NCI-H146 (cell line): ENCODE measurements at places on chromosomes 5 and 9.
A peak's percentile ranks its signal among the peaks of the same experiment; 100 is the strongest.

GRCh38 chr5:30183795-30184194 is 1009.7 kb upstream of the CDH6 start:
- no peak for DNase-seq

DNA sequence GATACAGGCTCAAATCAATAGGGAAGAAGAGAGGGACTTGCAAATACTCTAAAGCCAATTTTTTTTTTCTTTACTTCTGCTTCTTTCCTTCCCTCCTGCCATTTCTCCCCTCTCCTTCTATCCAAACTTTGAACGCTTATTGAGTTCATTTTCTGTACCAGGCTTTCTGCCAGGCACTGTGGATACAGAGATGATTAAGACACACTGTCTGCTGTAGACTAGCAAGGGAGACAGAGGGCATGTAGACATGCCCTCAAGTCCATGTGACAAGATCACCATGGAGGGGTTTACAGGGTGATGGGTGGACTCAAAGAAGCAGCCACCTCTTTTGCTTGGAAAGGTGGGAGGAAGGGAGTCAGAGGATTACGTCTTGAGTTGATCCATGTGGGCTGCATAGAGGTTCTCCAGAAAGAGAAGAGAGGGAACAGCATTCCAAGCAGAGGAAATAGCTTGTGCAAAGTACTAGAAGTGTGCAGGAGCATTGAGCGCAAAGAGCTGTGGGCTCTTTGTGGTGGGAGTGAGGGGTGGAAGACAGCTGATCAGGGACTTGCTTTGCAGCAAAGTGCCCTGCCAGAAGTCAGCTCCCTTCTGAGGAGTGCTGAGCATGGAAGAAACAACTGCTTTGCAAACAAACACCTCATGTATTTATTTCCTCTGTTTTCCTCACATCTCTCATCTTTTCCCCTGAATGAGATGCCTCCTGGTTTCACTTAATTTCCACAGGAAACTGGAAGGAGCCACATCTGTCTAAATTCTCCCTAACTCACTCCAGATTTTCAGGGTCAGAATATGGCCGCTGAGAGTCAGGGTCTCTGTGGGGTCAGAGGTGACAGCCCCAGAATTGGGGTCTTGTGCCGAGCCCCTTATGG is 64.4 kb upstream of the COL15A1 start:
- DNase-seq: no peak

GRCh38 chr5:122099060-122099790 is 21.2 kb upstream of the LOX start:
- DNase-seq: no peak

GRCh38 chr5:7742241-7742656 is 108.7 kb downstream of the CFAP90 start:
- DNase-seq: no peak

DNA sequence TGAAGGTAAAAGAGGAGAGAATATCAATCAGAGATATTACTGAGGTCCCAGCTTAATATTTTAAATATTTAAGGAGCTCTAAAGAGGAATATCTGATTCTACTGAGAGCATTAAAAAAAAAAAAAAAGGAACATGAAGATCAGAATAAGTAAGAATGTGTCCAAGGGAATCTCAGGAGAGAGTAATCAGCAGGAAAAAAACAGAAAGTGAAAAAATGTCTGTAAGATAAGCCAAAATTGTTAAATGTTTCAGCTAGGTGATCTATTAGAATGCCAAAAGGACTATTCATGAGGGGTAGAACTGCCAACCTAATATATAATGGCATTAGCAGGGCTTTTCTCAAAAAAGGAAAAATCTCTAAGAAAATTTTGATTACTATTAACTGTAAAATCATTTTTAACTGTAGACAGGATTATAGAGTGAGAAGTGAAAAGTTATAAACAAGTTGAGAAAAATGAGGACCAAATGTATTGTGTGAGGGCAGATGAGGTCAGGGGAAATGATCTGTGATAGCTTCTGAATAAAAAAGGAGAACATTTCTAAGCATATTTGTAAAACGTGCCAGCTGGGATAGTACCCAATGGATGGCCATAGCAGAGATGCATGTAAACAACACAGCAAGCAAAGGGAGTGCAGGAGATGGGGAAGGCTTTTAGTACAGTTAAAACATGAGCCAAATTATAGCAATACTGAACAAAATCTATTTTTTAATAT is 9.4 kb upstream of the RHOBTB3 start:
- DNase-seq: no peak

GRCh38 chr5:56729488-56729887 is 85.9 kb upstream of the MAP3K1 start:
- DNase-seq: no peak

DNA sequence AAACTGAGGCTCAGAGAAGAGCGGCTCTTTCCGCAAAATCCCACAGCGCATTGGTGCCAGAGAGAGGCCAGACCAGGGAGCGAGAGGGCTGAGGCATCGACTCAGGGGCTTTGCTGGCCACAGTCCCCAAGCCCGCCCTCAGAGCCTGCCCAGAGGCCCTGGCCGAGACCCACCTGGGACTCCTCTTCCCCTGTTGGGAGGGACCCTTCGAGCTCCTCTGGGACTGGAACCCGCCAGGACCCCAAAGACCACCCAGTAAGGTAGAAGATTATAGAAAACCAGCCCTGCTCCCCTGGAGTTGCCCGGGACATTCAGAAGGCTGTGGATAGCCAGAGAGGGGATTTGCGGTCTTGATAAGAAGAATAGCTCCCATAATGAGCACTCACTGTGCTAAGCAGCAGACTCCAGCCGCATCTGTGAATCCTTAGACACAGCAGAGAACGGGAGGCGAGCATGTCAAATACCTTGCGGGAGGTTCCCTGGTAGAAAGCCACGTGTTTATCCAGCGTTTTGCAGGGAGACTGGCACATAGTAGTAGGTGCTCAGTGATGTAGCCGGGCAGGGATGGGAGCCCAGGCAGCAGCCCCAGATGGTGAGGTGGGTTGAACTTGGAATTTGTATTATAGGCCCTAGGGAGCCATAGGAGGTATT is 651 bp upstream of the AK1 start:
- peak; percentile 25 for DNase-seq

- no peak for DNase-seq
Measured at GRCh38 chr9:134264169-134264568, 62.1 kb upstream of the RXRA start.

DNA sequence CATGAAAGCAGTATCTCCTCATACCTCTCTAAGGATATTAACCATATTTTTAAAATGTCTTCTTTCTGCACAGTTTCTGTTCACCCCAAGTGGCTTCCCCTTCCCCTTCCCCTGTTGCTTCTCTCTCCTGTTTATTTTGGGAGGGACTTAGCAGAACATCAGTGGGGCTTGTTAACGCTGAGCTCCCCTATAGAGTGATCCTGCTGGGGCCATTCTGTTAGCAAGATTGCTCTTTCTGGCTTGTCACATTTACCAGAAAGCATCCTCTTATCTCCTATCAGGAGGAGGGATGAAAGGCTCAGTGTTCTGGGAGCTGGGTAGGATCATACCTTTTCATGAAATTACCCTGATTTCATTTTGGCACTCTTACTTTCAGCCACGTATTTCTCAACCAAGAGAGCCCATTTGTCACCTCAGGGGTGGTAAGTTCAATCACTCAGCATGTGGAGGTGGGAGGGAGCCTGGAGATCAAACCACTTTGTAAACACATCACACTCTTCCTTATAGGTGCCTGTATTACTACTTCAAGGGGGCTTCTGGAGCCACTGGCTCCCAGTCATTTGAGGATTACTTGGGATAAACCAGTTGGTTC is 16.7 kb downstream of the NXNL2 start:
- no peak for DNase-seq

GRCh38 chr9:8860086-8860485 is 1060.5 kb upstream of the DMAC1 start:
- DNase-seq: no peak

DNA sequence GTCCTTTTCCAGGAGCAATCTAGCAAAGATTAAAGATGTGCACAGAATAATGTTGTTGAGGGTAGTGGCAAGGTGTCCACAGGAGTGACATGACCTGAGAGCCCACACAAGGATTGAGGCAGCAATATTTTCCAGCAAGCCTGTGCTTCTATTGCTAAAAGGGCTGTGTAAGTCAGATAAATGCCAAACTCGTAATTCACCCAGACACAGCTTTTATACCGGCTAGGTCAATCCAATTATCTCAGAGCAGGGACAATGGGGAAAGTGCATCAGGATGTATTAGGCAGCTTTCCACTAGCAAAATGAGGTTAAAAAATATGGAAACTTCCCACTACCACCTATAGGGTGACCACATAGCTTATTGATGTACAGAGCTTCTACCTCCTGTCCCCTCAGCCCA is 34.8 kb upstream of the RAB3C start:
- no peak for DNase-seq

GRCh38 chr5:6674421-6674820 is 38.8 kb upstream of the TENT4A start:
- peak; percentile 63 for DNase-seq

DNA sequence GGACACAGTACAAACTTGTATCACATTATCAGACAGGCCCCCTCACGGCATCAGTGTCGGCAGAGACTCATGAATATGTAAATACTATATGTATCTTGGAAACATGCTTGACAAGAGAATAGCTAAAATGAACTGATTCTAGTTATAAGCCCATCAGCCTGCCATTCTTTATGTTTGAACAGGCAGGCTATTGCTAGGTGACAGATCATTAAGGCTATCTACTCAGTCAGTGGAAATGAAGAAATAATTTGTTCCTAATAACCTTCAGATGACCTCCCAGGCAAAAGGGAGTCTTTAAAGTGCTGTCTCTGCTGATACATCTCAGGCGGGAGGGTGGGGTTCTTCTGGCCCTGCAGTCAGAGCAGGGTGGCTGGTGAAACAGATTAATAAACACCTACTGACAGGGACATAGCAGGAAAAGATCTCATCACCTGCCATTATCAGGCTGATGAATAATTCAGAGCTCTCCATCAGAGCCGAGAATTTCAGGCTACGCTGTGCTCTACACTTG is 394.2 kb downstream of the RASEF start:
- peak; percentile 72 for DNase-seq

GRCh38 chr5:139863855-139864558 is 68.4 kb downstream of the PSD2 start:
- peak; percentile 9 for DNase-seq

GRCh38 chr9:72579880-72580550 is 58.6 kb downstream of the TMC1 start:
- DNase-seq: no peak

GRCh38 chr5:132526290-132526973 is 16.9 kb downstream of the IL5 start:
- DNase-seq: peak; percentile 62

- DNase-seq: no peak
Measured at GRCh38 chr5:156239800-156240199, 87.2 kb upstream of the SGCD start.

GRCh38 chr5:128053291-128053954 is 30.1 kb upstream of the SLC12A2 start:
- DNase-seq: no peak

- no peak for DNase-seq
Measured at GRCh38 chr9:76560481-76560922, 101.5 kb downstream of the GCNT1 start.

GRCh38 chr5:169071-169727 is 22.1 kb upstream of the LRRC14B start:
- no peak for DNase-seq

DNA sequence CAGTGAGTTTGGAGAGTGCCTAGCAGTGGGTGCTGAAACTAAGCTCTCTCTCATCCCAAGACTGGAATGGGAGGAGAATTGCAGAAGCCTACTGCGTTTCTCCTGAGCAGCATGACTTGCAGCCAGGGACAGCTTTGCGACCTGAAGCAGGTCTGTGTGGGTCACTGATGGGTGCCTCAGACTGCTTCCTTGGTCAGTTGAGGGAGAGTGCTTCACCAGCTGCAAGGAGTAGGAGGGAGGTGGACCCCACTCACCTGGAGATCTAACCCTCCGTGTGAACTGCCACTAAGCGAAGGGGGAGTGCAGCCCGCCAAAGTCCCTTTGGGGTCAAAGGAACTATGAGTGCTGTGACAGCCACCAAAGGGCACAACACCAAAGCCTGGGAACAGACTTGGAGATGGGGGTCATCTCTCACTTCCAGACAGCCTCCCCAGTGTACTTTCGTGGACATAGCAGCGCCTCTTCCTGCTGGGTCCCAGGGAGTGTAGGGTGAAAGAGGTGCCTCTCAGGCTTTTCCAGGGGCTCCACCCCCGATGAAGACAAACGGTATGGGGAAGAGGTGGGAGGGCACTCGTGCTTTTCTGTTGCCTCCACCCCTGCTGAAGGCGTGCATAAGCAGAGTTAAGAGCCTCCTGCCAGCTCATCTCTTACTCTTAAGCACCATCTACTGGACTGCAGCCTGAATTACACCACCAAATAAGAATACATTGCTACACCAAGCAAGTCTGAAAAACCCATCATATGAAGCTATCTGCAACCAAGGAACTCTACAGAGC is 34.3 kb upstream of the MACIR start:
- DNase-seq: peak; percentile 28

GRCh38 chr9:125484350-125485282 is 222.4 kb downstream of the MAPKAP1 start:
- no peak for DNase-seq

GRCh38 chr9:113998525-113999255 is 79.4 kb downstream of the AMBP start:
- no peak for DNase-seq

DNA sequence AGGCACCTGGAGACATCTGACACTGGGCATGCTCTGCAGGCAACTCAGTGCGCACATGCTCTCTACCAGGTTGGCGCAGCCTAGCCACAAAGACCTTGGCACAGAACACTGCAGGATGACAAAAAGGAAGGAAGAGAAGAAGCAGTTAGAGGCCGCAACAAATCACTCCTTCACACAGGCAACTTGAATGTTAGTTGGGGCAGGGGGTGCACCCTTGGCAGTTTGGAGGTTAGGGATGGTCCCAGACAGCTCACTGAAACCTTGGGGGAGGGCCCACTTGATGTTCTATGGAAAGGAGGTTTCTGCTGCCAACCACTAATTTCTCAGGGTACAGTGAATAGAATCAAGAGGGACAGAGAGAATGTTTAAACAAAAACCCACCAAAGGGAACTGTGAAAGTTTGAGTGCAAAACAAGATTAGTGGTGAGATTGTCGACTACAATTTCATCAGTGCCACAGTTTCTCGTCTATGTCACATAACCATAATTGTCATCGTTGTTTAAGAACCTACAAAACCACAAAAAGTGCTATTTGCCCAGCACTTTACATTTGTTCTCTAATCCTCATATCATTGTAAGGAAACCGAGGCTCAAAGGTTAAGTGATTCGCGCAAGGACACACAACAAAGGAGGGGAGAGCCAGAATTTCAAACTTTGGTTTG is 48.7 kb downstream of the FBXW11 start:
- DNase-seq: no peak

GRCh38 chr5:54385994-54386393 is 69.5 kb upstream of the HSPB3 start:
- no peak for DNase-seq
